Amniotic epithelial cell (primary cell): ENCODE measurements at places on chromosomes 12 and 14.

GRCh38 chr12:46410495-46410894 is 37.9 kb upstream of the SLC38A2 start:
- DNase-seq, result no peak

DNA sequence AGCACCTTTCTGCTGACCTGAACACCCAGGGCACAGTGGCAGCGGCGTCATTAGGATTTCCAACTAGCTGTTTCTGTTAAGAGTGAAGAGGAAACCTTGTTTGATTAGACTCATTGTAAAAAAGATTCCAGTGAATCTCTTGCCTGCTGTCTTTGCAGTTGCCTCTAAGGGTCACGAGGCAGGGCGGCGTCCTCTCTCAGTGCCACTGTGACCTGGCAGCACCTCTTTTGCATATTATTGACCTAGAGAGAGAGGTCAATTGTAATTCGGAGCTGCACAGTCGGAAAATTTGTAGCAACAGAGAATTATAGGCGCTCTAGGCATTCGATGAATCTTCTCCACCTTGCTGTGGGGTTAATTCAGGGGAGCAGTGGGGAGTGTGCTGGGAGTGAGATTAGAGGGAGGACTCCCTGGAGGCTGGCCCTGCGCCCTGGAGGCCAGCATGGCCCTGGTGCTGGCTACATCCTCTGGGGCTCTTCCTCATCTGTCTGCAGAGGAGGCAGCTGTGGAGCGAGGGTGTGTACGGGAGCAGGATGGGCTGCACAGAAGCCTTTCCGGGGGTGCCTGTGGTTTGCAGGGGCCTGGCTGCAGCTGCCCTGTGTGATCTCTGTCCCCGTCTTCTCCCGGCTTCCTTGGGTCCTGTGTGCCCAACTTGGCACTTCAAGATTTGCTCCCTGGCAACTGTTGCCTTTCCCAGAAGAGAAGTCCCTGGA is 14.3 kb downstream of the PACS2 start:
- DNase-seq, result no peak

DNA sequence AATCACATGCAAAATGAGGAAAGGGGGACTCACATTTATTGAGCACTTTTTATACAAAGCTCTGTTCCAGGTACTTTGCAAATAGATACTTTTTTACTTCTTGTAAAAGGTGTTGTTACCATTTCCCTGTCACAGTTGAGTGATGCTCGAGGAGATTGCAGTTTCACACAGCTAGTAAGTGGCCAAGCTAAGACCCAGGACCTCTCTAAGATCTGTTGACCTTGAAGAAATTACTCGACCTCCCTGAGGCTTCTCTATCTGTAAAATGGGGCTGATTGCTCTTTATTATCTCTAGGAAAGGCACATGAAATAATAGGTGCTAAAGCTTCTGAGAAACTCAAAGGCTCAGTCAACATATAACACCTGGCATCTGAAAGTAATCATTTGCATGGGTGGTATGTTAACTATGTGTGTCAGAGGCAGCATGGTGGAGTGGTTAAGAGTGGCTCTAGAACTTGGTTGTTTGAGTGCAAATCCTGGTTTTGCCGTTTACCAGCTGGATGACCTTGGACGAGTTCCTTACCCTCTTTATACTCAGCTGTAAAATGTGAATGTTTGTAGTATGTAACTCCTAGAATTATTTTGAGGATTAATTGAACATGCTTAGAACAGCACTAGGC is 41.5 kb downstream of the IFT81 start:
- no peak for DNase-seq

DNA sequence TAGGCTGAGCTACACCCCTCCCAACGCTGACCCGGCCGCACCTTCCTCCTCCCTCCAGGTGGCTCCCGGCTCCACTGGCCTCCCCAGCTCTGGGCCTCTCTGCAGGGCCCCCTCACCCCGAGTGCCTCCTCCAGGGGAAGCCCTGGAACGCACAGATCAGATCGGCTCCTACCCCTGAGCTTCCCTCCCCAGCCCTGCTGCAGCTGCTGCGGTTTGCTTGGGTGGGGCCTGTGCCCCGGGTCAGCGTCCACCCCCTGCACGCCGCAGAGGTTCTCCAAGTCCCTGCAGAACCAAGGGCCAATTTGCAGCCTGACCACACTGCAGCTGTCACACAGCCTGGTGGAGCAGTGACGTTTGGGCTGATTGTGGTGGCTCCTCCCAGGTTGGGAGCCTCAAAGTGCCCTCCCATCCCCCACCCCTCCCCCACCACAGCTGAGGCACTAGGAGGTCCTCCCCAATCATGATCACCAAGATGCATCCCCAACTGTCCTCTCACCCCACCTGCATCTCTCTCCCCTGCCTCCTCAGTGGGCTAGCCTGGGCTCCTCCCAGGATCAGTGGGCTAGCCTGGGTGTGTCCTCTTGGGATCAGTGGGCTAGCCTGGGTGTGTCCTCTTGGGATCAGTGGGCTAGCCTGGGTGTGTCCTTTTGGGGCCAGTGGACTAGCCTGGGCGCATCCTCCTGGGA is 12.8 kb upstream of the FBRSL1 start:
- no peak for DNase-seq

GRCh38 chr12:110616471-110617115 is 2.7 kb downstream of the TCTN1 start:
- no peak for DNase-seq

GRCh38 chr12:78321696-78322095 is 491.0 kb downstream of the NAV3 start:
- no peak for DNase-seq

GRCh38 chr12:46680506-46680905 is 145.3 kb downstream of the SLC38A4 start:
- no peak for DNase-seq

DNA sequence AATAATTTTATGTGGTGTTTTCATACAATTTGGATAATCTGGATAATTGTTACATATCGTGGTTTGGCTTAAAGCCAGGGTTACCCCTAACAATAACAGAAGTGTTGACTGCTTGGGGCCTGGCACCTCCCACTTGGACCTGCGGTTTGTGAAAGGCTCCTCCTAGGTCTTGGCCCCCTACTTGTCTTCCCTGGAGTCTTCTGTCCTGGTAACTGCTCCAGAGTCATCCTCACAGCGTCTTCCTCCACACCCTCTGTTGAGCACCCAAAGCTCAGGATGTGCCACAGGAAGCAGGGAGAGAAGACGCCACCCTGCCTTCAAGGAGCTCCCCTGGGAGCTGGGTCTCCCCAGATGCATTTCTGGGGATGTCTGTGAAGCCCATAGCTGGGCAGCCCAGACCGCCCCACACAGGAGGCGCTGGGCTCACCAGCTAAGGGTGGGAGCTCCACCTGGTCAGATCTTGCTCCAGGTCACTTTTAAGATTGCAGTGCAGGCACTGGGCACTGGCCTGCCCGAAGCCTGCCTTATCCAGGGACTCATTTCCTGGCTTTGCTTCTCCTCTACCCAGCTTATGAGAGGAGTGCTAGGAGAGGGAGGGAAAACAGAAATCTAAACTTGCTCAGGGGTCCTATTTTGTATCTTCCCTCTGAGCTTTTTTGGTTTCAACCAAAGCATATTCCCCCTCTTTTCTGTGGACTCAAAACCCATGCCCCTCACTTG is 98.2 kb downstream of the ZFP36L1 start:
- peak; percentile 87 for DNase-seq

GRCh38 chr12:11183011-11183410 is 3.7 kb downstream of the TAS2R42 start:
- no peak for DNase-seq

- DNase-seq, result no peak
Observed at GRCh38 chr14:24094841-24095270, 745 bp downstream of the PCK2 start.

DNA sequence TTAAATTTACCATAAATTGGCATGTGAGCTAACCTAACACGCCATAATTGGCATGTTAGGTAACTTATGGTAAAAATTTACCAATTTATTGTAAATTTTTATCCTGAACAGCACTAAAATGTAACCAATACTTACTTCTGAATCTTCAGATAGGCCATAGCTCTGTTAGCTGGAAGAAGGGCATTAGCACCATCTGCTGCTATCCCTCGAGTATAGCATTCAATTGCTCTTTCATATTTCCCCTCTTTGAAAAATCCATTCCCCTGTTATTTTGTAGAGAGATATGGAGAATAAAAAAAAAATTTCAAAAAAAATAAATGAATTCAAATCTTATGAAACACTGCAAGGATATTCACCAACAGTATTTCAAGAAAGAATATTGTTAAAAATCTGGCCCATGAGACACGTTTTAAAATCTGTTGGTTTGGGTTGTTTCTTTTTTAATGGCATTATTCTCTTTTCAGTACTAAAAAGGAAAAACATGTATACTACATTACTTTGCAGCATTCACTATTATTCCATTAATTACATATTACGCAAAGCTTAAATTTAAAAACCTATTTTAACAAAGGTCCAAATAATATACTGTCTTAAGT is 19.1 kb downstream of the RPAP3 start:
- DNase-seq, result peak; percentile 55

DNA sequence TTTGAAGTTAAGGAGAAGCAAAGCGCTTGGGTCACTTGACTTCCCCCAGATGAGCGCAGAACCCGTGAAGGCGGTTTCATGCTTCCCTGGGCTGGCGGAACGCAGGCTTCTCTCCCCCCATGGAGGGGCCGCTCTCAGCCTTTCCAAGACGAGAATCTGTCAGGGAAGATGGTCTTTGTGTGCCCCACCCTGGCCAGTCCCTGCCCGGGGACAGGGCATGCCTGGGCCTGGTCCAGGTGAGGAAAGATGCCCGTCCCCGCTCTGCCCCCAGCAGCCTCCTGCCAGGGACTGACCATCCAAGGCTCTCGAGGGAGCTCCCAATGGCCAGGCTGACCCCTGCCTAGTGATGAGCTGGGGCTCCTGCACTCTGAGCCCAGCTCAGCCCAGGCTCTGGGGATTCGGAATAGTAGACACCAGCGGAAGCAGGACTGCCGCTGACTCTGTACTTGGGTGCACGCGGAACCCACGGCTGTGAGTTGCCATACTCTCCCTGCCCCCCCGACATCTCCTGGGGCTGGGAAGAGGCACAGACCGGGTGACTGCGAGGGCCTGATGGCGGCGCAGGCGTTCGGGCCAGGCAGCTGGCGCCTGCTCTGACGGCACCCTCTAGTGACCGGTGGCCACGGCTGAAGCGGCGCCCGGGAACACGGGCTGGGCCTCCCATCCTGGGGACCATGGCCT is 142.2 kb upstream of the FKBP4 start:
- no peak for DNase-seq

DNA sequence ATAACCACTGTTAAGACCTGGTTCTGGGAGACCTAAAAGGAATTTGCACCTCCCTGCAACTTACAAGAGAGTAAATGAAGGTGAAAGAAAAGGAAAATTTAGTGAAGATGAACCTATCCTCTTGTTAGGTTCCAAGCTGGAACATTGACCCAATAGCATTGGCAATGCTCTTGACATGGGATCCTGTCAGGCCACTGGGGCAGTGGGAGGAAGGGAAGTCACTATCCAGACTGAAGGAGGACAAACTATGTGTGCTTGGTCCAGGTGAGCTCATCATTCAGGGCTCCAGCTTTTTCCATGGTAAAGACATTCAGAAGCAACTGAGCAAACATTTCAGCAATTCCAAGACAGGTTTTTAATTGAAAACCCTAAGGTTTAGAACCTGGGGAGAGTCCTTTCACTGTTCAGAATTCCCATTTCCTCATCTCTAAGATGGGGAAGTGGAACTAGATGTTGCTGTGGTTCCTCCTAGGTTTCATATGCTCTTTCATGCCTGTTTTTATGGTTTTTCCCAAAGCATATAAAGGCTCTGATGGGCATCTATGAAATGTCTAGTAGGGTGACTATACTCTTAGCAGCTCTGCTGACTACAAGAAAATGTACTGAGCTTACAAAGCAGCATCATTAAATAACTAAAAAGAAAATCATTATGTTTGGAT is 33.1 kb downstream of the MAPK1IP1L start:
- DNase-seq, result no peak

- DNase-seq, result peak; percentile 13
Observed at GRCh38 chr12:121748218-121748570, 35.6 kb downstream of the TMEM120B start.

GRCh38 chr14:30267141-30267540 is 291.8 kb upstream of the G2E3 start:
- peak; percentile 17 for DNase-seq

- DNase-seq, result no peak
Observed at GRCh38 chr12:107539196-107539939, 146.2 kb upstream of the PWP1 start.

- no peak for DNase-seq
Observed at GRCh38 chr14:80560800-80561657, 349.7 kb upstream of the DIO2 start.

- DNase-seq, result no peak
Observed at GRCh38 chr12:110108309-110109036, 15.7 kb upstream of the IFT81 start.

DNA sequence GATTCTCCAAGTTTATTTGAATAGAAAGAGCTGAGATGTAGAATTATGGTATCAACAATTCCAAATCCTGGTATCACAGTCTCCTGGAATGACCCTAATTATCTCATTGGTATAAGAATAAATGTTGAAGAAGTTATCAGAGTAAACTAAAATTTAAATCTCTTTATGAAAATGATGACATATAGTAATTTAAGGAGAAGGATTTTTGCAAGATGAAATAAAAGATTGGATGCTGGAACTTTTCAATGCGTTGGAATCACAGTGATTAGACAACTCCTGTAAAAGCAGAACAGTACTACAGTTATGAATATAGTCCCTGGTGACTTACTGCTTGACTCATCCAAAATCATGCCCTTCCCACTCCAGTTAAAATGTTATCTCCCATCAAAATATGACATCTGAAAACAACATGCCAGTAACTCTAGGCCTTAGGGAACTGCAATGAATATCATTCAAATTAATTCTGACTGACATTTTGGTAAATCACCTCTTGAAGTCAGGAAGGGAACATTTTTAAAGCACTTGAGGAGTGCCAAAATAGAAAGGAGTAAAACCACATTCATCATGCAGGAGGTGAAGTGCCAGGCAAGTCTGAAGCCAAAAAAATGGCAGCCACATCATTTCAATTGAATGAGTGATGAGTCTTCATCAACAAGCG is 197.8 kb upstream of the PRKD1 start:
- DNase-seq, result peak; percentile 11

DNA sequence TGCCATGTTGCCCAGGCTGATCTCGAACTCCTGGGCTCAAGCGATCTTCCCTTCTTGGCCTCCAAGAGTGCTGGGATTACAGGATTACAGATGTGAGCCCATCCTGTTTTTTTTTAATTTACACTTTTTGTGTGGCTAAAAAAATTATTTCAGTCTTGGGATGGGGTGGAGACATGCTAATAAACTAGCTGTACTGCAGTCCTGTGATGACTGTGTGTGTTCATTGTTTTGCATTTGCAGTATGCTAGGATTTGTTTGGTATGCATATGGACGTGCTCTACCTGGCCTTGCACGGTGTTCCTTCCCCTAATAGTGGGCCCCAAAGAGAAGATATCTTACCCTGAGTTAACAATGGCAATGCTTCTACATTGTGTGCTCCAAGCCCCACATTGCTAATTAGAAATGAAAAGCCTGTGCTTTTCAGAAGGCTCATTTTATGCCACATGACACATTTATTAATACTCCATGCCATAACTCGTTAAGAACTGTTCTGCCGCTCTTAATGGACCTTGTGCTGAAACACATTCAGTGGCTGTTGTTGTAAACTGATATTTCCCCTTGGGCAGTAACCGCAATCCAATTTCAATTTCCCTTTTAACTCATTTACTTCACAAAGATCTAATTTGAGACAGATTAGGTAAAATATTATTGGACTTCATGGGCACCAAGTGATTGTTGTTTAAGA is 86.4 kb downstream of the SCN8A start:
- DNase-seq, result no peak

- DNase-seq, result no peak
Observed at GRCh38 chr12:109656743-109657142, 56.9 kb upstream of the FAM222A start.
